Lung (tissue), 17 donors: ENCODE measurements at places on chromosomes 16 and 17. TPM values are rescaled to one million over a fixed set of nuclear protein-coding genes. Genes with fewer than 3 reads are reported as not detected.

- no peaks in the 10 kb centered on the region for H3K36me3 ChIP-seq
- DNase-seq: no peak
- H3K27me3 ChIP-seq: no peaks in the 10 kb centered on the region
- H3K27ac ChIP-seq: no peak overlapping the region
These were observed 12.9 kb downstream of the P2RX5 start for GRCh38 chr17:3683054-3683511.

The ZNF768 gene
- total RNA-seq: 33.9 TPM

The KRT33B gene
- not detected for total RNA-seq

- H3K27ac ChIP-seq: no peak overlapping the region
- no peaks in the 10 kb centered on the region for H3K36me3 ChIP-seq
- peaks cover 3% of the 10 kb centered on the region for H3K27me3 ChIP-seq
- DNase-seq: no peak
- no peaks in the 10 kb centered on the region for H3K4me1 ChIP-seq
These were observed 43.3 kb downstream of the MGAT5B start for GRCh38 chr17:76911299-76912017.

The ZG16 gene
- 0.06 TPM for total RNA-seq
